Activated T-cell treated with anti-CD3 and anti-CD28 coated beads, Interleukin-2, amount 50 U/mL, for 4 hours (primary cell): ENCODE measurements at places on chromosomes 2 and 18. TPM values are rescaled to one million over a fixed set of nuclear protein-coding genes. Genes with fewer than 3 reads are reported as not detected.

Gene RNF181
- total RNA-seq = 108 TPM

Gene DYSF
- 0.25 TPM for total RNA-seq

Gene LHCGR
- total RNA-seq = not detected

Gene FMNL2
- total RNA-seq = 3.2 TPM

Gene MAL
- 6.1 TPM for total RNA-seq

Gene SIGLEC15
- not detected for total RNA-seq

- DNase-seq = no peak
These were observed 65.5 kb downstream of the STEAP3 start for GRCh38 chr2:119289093-119289492.

- no peak for DNase-seq
These were observed 10.2 kb downstream of the RAB10 start for GRCh38 chr2:26043862-26044696.

GRCh38 chr2:169673921-169674320 lies 20.3 kb downstream of the CFAP210 start:
- DNase-seq = no peak

GRCh38 chr18:63158676-63159291 lies 160.8 kb downstream of the BCL2 start:
- DNase-seq = peak; percentile 44

GRCh38 chr18:55547705-55548056 lies 40.3 kb downstream of the TCF4 start:
- no peak for DNase-seq

GRCh38 chr18:54521846-54522245 lies 69.2 kb upstream of the DYNAP start:
- no peak for DNase-seq

GRCh38 chr2:236631856-236632291 lies 62.2 kb downstream of the ACKR3 start:
- no peak for DNase-seq

GRCh38 chr2:71615767-71616730 lies 162.7 kb downstream of the DYSF start:
- no peak for DNase-seq

DNA sequence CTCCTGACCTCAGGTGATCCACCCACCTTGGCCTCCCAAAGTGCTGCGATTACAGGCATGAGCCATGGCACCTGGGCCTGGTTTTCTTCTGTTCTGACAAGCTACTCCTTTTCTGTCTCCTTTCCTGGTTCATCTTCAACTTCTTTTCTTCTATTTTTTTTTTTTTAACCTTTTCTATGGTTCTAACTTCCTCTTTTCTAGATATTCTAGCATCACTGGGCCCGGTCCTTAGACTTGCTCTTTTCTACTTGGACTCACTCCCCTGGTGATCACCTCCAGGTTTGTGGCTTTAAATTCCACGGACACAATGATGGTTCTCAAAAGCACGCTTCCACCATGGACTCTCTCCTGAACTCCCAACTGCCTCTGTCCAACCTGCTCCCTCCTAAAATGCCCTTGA lies 2.0 kb downstream of the EIF2AK2 start:
- no peak for DNase-seq

DNA sequence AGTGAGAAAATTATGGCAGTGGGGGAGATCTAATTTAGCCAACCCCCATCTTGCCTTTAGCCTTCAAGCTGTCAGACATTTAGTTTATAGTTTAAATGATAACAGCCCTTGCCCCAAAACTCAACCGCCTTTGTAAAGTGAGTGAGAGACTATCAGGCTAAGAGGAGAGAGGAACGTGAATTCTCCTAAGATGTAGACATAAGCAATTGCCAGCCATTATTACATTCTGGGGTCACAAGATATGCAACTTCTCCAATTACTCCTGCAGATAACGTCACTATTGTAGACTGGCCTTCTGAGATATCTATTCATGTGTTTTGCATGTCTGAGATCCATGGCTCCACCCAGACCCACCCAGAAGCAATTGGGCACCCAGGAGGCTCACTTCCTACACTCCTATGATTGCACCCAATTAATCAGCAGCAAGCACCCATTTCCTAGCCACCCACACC lies 307.3 kb downstream of the NBAS start:
- DNase-seq = no peak

- DNase-seq = no peak
These were observed 104.8 kb upstream of the WDR75 start for GRCh38 chr2:189336276-189336975.

GRCh38 chr18:24764766-24765165 lies 304.3 kb downstream of the HRH4 start:
- DNase-seq = no peak

DNA sequence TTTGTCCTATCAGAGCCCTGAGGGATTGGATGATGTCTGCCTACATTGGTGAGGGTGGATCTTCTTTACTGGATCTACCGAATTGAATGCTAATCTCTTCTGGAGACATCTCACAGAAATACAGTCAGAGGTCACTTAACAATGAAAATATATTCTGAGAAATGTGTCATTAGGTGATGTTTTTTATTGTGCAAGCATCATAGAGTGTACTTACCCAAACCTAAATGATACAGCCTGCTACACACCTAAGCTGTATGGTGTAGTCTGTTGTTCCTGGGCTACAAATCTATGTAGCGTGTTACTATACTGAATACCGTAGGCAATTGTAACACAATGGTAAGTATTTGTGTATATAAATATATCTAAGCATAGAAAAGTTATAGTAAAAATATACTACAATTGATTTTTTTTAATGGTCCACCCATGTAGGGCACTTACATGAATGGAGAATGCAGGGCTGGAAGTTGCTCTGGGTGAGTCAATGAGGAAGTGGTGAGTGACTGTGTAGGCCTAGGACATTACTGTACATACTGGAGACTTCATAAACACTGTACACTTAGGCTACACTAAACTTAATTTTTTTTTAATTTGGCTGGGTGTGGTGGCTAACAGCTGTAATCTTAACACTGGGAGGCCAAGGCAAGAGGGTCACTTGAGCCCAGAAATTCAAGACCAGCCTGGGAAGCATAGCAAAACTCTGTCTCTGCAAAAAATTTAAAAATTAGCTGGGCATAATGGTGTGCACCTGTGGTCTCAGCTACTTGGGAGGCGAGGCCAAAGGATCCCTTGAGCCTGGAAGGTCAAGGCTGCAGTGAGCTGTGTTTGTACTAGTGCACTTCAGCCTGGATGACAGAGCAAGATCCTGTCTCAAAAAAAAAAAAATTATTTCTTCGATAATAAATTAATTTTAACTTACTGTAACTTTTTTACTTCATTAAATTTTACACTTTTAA lies 226.3 kb upstream of the UBE2E3 start:
- DNase-seq = no peak

GRCh38 chr18:79458131-79458838 lies 62.6 kb downstream of the NFATC1 start:
- DNase-seq = no peak

GRCh38 chr2:181463588-181463987 lies 6.4 kb downstream of the ITGA4 start:
- DNase-seq = no peak

- no peak for DNase-seq
These were observed 39.4 kb downstream of the EDAR start for GRCh38 chr2:108949316-108950239.

GRCh38 chr2:64832936-64833335 lies 156.3 kb upstream of the SLC1A4 start:
- DNase-seq = no peak
